Mammary epithelial cell (primary cell): ENCODE measurements at places on chromosomes 16 and 17.

GRCh38 chr17:5418858-5419355 is 555 bp downstream of the NUP88 start:
- peak; percentile 77 for DNase-seq

GRCh38 chr17:21292867-21293830 is 8.6 kb downstream of the MAP2K3 start:
- no peak for DNase-seq

DNA sequence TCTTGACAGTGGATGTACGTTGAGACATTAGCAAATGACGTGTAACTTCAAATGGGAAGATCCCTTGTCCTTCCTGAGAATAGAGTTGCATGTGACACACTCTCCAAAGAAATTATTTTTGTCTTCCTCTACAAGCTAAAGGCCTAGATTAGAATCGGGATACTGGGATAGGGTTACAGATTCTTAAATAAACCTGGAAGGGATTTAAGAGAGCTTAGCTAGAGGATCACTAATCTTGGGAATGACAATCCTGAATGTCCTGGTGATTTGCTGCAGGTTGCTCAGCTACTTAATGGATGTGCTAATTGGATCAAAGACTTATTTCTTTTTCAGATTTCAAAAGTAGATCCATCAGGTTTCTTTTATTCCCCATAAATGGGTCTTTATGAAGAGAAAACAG is 101.9 kb downstream of the KCNJ2 start:
- DNase-seq, result no peak

- no peak for DNase-seq
These were observed 19.3 kb upstream of the FOXF1 start for GRCh38 chr16:86490859-86491639.

- DNase-seq, result peak; percentile 37
These were observed 23.0 kb downstream of the VAC14 start for GRCh38 chr16:70777973-70778406.

DNA sequence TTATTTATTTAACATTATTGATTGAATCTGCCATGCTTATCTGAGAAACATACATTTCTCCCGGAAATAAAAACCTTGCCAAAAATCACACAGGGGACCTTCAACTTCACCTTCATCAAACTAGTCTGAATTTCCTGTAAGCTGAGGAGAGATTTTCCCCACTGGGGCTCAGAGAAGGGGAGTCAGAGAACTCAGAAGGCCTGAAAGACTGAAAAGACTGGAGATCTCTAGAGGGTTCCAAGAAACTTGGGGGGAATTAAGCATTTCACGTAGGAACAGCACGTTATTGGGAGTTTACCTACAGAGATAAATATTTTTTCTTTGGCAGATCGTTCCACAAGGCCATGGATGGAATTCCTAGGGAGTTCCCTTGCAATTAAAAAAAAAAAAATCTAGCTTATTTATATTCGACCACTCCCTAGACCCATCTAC is 528 bp upstream of the NOL11 start:
- no peak for DNase-seq

DNA sequence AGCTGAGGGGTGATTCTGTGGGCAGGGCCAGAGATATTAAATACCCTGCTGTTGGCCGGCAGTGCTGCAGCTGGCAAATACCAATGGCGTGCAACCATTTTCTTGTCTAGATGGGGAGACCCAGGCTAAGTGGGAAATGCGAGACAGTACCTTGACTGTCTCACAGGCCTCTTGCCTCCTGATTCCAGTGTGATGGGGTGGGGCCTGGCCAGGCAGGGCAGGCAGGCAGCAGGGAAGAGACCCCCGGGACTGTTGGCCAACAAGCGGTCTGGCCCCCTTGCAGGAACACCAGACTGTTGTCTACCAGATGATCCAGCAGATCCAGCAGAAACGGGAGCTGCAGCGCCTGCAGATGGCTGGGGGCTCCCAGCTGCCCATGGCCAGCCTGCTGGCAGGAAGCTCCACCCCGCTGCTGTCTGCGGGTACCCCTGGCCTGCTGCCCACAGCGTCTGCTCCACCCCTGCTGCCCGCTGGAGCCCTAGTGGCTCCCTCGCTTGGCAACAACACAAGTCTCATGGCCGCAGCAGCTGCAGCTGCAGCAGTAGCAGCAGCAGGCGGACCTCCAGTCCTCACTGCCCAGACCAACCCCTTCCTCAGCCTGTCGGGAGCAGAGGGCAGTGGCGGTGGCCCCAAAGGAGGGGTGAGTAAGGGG is 5.7 kb upstream of the CISD3 start:
- no peak for DNase-seq

DNA sequence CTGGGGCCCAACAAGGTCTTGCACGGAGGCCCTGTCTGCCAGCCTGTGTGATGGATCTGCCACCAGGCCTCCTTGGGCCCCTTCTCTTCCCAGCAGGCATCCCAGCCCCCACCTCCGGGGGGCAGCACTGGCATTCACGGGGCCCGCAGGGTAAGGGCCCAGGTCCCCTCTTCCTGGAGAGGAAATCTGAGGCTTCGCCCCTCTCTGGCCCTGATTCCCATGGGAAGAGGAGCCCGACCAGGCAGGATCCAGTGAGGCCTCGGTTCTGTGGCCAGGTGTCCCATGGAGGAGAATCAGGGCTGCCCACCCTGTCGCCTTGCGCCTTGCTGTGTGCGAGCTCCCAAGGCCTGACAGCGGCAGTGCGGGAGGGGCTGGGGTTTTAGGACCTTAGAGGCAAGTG is 48.4 kb downstream of the PDPK1 start:
- no peak for DNase-seq

- no peak for DNase-seq
These were observed 287 bp upstream of the INTS2 start for GRCh38 chr17:61928101-61928436.

- DNase-seq, result no peak
These were observed 130.9 kb downstream of the ANKRD11 start for GRCh38 chr16:89359264-89360147.

GRCh38 chr17:27206447-27206846 is 87.5 kb upstream of the WSB1 start:
- DNase-seq, result no peak

DNA sequence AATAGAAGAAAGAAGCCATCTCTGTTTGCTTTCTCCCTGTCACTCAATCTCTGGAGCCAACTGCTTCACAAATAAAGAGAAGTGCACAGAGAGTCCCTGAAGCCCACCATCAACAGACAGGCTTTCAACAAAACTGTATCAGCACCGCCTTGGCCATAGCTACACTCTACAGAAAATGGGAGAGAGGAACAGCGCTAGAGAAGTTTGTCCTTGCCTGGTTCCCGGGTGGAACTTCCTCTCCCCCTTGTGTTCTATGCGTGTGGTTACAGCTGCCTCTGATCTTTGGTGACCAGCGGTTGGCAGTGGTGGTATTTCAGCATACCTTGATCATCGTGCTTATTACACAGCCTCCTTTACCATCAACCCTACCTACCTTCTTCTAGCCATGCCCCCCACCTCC is 91.4 kb upstream of the CCL2 start:
- DNase-seq, result no peak

DNA sequence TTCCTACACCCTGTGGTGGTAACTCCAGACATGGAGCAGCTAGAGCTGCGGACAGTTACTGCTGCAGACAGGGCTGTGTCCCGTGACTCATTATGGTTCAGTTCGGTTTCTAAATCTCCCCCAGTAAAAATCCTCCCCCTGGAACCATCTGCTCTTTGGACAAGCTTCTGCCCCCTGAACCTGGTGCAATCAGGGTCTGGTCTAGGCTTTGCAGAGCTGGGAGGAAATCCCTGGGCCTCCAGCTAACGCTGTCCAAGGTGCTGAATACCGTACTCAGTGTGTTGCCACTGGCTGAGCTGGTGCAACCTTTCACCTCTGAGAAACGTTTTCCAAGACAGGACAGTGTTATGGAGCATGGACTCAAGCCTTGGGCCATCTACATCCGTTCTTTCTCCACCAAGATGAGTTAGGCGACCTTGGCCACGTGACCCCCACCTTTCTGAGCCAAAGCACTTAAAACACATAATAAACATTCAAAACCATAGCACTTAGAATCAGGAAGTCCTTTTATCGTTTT is 142.0 kb downstream of the CPPED1 start:
- DNase-seq, result peak; percentile 11

GRCh38 chr17:67833946-67834631 is 8.8 kb downstream of the BPTF start:
- no peak for DNase-seq
